Stimulated activated naive CD8-positive, alpha-beta T cell treated with anti-CD3 and anti-CD28 coated beads, Interleukin-15, amount 100 ng/mL, for 72 hours (primary cell): ENCODE measurements at places on chromosomes 2 and 18.

GRCh38 chr2:98806236-98806697 is 75.3 kb upstream of the MGAT4A start:
- no peak for DNase-seq

DNA sequence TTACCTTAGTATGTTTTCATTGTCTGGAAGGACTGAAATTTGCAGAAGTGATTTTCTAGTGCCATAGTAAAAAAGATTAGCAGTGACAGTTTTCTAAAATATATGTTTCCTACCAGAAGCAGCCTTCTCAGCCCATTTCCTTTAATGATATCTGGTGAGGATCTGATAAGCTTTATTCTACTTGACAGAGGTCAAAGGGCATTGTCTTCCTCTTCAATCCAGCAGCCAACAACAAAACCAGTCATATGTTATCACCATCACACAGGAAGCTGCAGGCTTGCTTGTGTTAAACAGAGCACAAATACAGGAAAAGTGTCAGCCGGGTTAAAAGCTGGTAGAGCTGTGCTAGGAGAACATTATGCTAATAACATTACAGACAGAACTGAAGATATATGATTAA is 35.6 kb upstream of the ZSWIM2 start:
- DNase-seq: no peak

DNA sequence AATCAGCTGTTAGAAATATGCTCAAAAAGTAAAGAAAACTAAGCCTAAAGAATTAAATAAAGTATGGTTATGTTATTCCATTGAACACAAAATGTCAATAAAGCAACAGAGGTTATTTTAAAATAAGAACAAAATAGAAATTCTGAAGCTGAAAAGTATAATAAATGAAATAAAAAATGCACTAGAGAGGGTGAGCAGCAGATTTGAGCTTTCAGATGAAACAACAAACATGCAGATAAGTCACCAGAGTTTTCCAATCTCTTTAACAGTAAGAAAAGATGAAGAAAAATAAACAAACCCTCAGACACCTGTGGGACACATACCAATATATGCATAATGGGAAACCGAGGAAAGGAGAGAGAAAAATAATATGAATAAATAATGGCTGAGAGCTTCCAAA is 70.3 kb upstream of the SLC9A2 start:
- DNase-seq: no peak

GRCh38 chr2:28991460-28991859 is 10.4 kb downstream of the TOGARAM2 start:
- no peak for DNase-seq

DNA sequence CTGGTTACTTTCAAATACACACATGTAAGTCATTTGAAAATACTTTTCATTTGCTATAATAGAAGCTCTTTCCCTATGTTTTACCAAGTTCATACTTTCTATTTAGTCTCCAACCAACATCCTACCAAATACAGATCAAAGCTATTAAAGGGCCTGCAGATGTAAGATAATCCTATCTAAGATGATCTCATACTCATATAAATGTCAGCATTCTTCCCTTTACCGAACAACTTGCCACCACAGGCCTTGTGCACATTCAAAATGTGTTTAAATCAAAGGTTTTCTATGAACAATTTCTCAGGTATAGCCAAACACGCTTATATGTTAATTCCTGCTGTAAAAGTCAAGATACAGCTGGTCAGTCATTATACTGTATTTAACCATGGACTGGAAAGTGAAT is 23.3 kb downstream of the KCTD18 start:
- no peak for DNase-seq

DNA sequence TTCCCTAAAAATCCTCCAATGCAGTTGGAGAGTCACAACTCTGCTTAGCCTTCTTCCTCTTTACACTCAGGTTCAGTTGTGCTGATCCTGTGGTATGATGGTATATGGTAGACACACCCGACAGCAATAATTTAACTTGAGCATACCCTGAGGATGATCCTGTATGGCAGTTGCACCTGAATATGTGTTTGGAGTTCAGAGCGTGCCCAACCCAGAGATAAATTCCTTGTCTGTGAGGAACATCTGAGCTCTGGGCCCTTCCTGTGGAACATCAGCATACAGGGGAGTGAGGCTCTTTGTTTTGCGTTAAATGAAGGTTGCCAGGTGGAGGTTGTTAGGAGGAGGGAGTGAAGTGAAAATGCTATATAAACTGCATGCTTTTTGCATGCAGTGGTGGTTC is 187.7 kb downstream of the MYO3B start:
- DNase-seq: no peak

DNA sequence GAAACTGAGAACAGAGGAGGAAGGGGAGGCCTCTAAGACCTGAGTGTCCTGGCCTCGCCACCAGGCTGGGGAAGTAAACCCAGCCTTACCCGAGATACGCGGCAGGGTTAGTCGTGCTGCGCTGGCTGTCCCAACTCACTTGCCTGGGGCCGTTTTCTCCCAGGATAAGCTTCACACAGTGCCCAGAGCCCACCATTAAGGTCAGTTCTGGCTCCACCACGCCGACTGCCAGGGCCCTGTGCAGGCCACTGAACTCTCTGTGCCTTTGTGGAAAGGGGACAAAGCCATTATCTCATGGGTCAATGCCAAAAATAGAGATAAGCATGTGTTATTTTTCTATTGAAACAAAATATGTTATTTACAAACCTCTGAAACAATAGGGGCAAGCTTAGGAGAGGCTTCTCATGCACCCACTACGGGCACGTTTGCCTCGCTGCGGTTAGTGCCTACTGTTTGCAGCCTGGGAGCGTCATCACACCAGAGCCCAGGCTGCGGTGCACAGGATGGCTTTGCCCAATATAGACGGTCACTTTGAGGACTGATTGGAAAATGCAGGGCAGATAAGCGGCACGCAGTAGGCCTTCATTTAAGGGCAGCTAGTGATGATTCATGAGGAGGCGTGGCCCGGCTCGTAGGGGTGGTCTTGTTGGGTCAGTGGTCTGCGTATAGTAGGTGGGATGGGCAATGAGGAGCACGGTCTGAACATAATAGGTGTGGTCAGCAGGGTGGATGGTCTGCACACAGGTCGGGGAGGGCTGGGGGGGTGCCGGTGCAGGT is 242.1 kb downstream of the GLI2 start:
- DNase-seq: no peak

- DNase-seq: no peak
Measured at GRCh38 chr2:125711075-125711474, 944.9 kb upstream of the GYPC start.

DNA sequence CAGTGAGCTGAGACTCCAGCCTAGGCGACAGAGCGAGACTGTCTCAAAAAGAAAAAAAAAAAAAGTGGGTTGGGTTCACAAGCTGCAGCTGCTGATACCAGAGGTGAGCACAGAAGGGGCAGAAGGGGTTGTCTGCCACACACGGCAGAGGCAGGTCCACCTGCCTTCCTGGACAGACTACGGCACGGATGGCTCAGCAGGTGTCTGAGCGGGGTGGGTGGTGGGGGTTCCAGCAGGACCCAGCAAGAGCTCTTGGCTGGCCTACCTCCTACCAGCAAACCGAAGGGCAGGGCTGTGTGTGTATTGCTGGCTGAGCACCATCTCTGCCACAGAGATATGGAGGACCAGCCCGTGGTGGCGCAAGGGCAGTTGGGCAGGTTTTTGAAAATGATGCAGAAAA is 130.4 kb upstream of the ASB18 start:
- DNase-seq: no peak
